ENCODE measurements at places on chromosomes 1 and 21.

DNA sequence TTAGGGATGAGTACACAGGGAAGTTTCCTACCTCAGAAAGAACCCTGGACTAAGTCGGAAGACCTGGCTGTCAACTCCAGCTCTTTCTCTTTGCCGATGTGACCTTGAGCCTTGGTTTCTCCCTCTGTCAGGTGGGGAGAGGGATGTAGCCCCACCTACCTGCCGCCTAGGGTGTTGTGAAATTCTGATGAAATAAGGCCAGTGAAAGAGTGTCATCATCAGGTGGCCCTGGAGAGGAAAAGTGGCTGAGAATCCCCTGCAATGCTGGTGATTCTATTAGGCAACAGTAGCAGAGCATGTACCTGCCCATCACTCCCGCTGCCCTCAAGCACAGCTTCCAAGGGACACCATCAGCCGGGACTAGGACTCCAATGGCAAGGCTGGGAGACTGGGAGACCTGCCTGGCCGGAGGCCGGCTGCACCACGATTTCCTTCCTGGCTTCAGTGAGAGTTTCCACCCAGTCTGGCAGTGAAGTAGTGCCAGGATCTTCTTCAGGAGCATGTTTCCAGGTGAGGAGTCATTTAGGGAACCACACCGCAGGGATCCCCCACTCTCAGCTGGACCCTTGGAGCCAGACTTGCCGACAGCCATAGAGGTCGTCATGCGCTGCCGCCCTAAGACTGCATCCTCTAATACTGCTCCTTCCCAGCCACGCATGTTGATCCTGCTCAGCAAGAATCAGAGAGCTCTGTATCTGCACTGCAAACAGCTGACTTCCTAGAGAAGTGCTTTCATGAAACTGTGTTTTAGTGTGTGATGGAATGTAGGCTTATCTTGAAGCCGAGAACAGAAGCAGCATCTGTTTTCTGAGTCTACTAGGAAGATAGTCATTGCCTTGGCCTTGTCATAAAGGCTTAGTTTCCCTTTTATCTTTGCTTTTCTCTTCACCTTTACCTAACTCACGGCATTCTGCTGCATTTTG is 88.0 kb upstream of the F3 start:
- DNase-seq = no peak

DNA sequence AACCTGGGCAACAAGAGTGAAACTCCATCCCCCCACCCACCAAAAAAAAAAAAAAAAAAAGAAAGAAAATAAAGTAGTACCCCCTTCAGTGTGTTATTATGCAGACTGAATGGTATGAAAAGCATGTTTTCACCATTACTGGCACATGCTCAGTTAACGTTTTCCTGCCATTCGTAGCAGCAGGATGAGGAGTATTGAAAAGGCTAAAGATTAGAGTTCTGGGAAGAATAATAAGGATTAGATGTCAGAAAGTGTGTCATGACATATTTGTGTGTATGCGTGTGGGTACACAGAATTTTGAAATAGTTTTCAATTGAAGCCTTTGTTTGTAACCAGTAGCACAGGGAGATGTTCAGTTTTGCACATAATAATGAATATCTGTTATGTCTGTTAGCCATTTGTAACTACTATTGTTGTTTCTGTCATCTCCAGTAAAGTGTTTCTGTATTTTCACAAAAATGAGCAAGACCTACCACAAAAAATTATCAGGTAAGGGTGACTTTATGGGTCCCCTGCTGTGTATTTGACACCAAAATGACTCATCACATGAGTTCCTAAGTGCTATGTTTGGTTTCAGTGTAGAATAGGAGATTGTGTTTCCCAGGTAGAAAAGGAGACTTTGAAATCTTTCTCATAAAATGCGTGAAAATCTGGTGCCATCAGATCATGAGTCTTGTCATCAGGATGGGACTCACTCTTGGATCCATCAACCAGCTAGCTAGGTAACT is 358.9 kb downstream of the DISC1 start:
- DNase-seq = no peak

DNA sequence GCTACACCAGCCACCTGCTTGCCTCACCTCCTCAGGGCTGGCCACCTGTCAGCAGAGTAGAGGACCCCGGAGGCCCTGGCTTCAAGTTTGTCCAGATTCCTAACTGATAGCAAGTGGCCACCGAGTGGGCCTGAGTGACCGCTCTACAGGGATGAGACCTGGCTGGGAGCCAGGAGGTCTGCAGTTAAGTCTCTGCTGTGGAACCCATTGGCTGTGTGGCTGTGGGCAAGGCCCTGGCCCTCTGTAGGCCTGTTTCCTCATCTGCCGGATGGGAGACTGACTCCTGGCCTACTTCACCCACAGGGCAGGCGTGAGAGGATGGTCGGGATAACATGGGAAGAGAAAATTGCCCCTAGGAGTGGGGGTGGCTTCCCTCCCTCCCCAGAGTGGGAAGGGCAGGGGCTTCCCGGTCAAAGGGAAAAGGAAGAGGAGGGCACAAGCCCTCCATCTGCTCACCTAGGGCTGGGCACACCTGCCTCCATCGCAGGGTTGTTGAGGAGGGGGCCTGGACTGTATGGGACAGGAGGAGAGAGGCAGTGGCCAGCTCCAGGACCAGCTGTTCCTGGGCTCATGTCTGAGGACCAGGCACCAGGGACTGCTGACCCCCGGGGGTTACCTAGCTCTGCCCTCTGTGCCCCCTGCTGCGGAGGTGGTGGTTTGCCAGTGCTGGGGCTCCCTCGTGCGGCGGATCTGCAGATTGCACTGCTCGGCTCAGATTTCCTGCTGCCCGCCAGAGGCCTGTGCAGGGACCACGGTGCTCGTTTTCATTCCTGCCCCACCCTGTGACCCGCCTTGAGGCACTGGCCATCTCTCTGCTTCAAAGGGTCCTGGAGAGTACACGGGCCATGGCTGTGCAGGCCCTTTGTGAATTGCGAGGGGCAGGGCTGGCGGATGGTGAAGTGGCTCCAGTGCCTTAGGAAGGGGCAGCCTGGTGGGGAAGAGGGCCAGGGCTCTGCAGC is 9.1 kb upstream of the MTFR1L start:
- DNase-seq = no peak

GRCh38 chr21:18228060-18228739 is 16.4 kb upstream of the CHODL start:
- no peak for DNase-seq

DNA sequence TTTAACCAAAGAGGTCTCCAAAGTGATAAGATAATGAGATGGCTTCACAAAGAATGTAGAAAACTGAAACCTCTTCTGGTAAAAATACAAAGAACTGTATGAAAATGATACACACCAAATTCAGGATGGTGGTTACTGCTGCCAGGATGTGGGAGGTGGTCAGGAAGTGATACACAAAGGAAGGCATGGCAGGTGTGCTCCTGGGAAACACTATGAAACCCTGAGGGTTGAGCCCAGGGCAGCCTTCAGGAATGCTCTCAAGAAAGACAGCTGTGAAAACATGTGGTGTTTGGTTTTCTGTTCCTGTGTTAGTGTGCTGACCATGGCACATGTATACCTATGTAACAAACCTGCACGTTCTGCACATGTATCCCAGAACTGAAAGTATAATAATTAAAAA is 109.3 kb downstream of the NTNG1 start:
- peak; percentile 80 for DNase-seq

DNA sequence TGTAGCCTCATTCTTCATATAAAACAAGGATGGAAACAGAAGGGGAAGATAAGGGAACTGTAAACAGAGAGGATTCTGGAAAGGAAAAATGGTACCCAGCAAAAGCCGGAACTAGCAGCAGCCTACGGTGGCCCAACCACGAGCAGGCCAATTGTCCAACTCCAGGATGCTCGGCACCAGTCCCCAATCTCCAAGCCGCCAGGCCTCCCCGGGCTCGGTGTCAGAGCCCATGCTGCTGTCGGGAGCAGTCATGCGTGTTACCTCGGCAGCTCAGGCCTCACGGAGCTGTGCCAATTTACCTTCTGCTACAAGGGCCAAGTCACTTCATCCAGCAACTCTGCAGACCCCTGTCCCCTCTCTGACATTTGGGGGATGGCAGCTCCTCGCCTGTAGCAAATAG is 130.8 kb downstream of the ZBTB18 start:
- DNase-seq = no peak

- no peak for DNase-seq
These were observed 3.8 kb downstream of the GPR61 start for GRCh38 chr1:109543283-109543987.

GRCh38 chr1:54984131-54984842 is 3.9 kb downstream of the TMEM61 start:
- no peak for DNase-seq

- DNase-seq = no peak
These were observed 3.4 kb downstream of the CAPN9 start for GRCh38 chr1:230750576-230750975.

DNA sequence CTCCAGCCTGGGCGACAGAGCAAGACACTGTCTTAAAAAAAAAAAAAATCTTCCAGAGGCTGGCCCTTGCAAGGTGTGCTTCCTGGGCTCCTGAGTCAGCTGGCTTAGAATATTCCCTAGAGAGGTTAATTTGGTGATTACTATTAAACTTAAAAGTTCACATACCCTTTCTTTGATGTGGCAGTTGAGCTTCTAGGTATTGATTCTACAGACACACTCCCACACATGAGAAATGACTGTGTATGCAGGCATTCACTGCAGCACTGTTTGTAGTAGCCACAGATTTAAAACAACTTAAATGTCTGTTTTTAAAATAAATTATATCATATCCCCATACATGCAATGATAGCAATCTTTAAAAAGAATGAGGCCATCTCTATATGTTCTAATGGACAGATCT is 93.4 kb downstream of the GDAP2 start:
- no peak for DNase-seq

GRCh38 chr1:99648107-99648506 is 2.2 kb downstream of the PALMD start:
- no peak for DNase-seq

GRCh38 chr1:67953301-67953700 is 97.1 kb downstream of the DIRAS3 start:
- DNase-seq = no peak

DNA sequence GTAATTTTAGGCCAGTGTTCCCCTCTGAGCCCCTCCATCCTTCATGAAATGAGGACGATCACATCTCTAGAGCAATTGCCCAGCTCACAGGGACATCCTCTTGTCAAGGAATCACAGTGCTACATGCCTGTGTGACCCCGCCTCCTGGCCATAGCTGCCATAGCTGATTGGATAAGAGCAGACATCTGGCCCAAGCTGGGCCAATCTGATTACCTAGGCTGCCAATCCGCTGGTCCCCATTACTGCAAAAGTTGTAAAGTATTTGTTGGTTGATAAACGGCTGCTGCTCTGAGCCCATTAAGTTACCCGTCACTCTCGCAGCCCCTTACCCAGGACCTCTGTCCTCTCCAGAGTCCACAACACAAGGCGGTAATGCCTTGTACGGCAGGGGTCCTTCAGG is 8.3 kb downstream of the NT5C1A start:
- no peak for DNase-seq

GRCh38 chr21:34039678-34040382 is 33.5 kb upstream of the MRPS6 start:
- no peak for DNase-seq

DNA sequence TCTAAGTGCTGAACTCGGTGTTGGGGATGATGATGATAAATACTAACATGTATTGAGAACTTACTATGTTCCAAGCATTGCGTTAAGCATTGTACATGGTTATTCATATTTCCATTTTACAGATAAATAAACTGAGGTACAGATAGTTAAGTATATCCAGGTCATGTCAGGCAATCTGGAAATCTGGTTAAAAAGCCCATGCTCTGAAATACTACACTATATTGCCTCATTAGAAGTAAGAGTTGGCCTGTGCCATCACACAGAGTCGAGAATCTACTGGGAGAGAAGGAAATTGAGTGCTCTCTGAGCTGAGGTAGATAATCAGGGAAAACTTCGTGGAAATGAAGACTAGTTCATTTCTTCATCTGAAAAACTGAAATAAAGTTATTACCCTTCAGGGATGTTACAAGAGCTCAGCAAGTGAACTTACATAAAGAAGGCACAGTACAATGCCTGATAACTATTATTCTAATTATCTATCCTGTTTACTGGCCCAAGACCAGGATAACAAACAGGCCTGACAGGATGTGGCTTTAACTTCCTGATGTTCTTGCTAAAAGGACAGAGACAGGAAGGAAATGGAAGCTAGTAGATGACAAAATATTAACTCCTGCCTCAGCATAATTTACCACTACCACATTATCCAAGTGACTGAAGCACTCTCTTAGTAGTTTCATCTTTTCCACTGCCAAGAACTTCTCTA is 85.6 kb downstream of the EPS15 start:
- DNase-seq = peak; percentile 22

GRCh38 chr1:22450351-22451021 is 1.2 kb upstream of the ZBTB40 start:
- no peak for DNase-seq

DNA sequence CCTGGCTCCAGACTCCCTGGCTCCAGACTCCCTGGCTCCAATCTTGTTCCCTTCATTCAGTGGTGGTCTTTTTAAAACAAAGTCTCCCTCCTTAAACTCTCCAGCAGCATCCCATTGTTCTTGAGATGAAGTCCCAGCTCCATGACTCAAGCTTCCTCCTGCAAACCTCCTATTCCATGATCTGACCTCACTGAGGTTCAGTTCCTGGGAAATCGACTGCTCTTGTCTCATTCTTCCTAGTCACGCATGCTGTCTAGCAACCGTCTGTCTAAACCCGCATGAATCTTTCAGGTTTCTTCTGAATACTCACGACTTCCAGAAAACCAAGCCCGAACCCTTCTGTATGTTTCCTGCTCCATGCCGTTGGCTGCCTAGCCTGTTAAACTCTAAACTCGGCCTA is 91.9 kb downstream of the RAVER2 start:
- DNase-seq = no peak

DNA sequence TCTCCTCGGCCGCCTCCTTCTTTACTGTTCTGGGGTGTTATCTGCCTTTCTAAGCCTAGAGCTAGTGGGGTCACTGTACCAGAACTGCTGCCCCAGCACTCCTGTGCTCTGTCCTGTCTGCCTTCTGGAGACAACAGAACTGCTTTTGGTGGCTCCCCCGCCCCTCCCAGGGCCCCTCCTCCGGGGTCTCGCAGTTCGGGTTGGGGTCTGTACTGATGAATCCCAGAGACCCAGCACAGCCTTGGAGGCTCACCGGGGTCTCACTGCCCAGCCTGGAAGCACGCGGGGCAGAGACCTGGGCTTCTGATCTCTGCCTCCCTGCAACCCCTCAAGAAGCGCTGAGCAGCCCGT is 3.2 kb upstream of the PLEKHA6 start:
- DNase-seq = no peak

Measured in Jurkat, Clone E6-1 (cell line).